ENCODE measurements at places on chromosomes 3 and 15.

DNA sequence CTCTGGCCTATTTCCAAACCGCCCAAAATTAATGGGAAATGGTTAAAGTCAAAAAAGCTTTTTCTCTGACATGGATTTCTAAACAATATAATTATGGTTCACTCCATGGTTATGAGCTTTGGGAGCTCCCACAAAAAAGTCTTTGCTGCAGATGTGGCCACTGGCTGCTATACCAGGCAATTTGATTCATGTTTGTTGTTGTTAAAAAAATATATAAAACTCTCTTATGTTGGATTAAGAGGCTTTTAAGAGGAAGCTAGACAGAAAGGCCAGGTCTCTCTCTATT is 258.6 kb downstream of the TIGIT start:
- no peak for DNase-seq

GRCh38 chr3:50474717-50475116 is 28.7 kb downstream of the CACNA2D2 start:
- DNase-seq: no peak

- no peak for DNase-seq
Observed at GRCh38 chr3:149395107-149396089, 17.9 kb upstream of the TM4SF1 start.

- no peak for DNase-seq
Observed at GRCh38 chr3:4813909-4814304, 165.3 kb upstream of the BHLHE40 start.

GRCh38 chr3:59908280-59908679 is 858.5 kb upstream of the CFAP20DC start:
- DNase-seq: no peak

DNA sequence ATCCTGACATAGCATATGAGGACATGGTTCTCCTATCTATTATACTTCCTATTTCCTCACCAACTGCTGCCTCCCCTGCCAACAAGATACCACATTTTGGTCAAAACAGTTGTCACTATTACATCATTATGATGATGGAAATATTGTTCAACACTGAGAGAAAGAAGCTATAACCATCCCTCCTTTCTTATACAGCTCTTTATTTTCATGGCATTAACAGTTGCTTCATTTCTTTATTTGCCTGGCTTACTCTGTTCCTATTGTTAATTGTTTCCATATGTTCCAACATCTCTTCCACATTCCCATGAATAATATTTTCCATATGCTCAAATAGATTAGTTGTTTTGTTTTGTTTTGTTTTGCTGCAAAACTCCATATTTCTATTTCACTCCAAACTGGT is 40.8 kb upstream of the FILIP1L start:
- DNase-seq: no peak

DNA sequence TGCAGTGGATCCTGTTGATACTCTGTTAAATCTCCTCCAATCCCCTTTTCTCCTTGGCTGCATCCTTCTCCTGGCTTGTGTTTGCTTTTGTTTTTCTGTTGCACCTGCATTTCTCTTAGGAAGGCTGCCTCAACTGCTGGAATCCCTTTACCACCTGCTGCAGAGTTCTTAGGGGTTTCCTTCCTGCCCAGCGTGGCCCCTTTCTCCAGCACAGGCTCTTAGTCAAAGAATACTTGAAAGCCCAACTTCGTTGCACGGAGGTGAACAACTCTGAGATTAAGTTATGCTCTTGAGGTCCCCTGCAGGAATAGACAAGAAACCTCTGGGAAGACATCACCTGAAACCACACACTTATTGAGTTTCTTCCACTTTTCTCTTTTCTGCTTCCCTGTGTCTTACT is 121.6 kb upstream of the GRM7 start:
- DNase-seq: no peak

- DNase-seq: no peak
Observed at GRCh38 chr15:72592097-72592496, 62.4 kb upstream of the GOLGA6B start.

- DNase-seq: no peak
Observed at GRCh38 chr3:127002195-127003174, 19.6 kb downstream of the PLXNA1 start.

GRCh38 chr3:149021830-149022229 is 30.5 kb downstream of the GYG1 start:
- DNase-seq: no peak

- DNase-seq: peak; percentile 75
Observed at GRCh38 chr3:39378088-39378487, 5.1 kb upstream of the SLC25A38 start.

- DNase-seq: no peak
Observed at GRCh38 chr3:141399200-141399599, 30.9 kb downstream of the ZBTB38 start.

DNA sequence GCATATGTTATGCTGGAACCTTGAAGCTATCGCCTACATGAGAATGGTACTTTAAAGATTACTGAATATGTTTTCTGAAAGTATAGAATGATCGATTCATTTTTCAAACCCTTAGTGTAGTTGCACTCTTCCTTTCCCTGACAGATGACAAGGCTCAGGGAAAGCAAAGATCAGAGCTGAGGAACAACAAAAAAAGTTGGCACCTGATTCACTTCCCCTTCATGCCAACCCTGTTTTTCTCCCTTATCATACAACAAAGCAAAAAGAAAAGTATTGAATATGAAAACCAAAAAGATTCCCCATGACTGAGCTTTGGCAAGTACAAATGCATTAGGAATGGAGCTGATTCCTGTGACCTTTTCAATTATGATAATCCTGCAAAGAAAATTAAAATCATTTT is 1012.7 kb downstream of the FHIT start:
- DNase-seq: no peak

GRCh38 chr3:102089904-102090720 is 240.8 kb downstream of the NFKBIZ start:
- DNase-seq: no peak

DNA sequence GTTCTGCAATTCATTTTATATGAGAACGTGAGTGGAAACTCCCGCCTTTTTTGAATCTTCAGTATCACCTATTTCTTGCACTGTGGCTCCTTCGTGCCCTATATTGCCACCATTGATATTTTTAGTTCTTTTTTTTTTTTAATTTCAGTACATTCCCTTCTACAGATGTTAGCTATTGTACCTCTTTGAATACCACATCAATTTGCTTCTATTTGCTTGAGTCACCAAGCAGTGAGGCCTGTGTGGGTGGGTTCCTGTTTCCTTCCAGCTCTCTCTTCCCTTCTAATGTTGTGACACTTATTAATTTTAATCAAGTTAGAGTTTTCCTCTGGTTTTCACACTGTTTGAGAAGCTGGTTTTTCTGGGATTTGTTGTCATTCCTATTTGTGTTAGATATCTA is 8.7 kb downstream of the HACD2 start:
- DNase-seq: no peak

DNA sequence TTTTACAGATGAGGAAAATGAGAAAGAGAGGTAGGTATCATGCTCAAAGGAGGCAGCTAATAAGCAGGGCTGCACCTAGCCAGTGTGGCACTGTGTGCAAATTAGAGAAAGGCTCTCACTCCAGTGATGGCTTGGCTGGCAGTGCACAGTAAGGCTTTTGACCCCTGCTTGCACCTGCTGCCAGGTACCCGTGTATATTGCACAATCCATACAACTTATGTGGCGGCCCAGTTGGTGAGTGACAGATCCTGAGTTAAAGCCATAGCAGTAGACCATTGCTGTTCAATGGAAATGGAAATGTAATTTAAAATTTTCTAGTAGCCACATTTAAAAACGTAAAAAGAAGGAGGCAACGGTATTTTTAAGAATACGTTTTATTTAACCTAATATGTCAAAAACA is 266.4 kb upstream of the AZI2 start:
- no peak for DNase-seq

- DNase-seq: no peak
Observed at GRCh38 chr15:90297021-90297420, 31.5 kb downstream of the NGRN start.

All from CD4-positive, alpha-beta T cell treated with Interleukin-6 for 4 hours (primary cell).